ENCODE measurements at places on chromosomes 11 and 22. TPM values are rescaled to one million over a fixed set of nuclear protein-coding genes. Genes with fewer than 3 reads are reported as not detected.

JAM3 gene
- 90.6 TPM for total RNA-seq

SHANK2 gene
- 1.6 TPM for total RNA-seq

PRAME gene
- total RNA-seq = 0.14 TPM

TBX1 gene
- total RNA-seq = not detected

SOX10 gene
- not detected for total RNA-seq

TRIM6 gene
- 14.0 TPM for total RNA-seq

SLC5A1 gene
- total RNA-seq = not detected

NAV2 gene
- total RNA-seq = 13.7 TPM

GPHA2 gene
- total RNA-seq = not detected

MTNR1B gene
- not detected for total RNA-seq

CASP12 gene
- total RNA-seq = not detected

OR52D1 gene
- not detected for total RNA-seq

DUSP8 gene
- total RNA-seq = 0.14 TPM
